ENCODE measurements at places on chromosomes 16 and 17.

DNA sequence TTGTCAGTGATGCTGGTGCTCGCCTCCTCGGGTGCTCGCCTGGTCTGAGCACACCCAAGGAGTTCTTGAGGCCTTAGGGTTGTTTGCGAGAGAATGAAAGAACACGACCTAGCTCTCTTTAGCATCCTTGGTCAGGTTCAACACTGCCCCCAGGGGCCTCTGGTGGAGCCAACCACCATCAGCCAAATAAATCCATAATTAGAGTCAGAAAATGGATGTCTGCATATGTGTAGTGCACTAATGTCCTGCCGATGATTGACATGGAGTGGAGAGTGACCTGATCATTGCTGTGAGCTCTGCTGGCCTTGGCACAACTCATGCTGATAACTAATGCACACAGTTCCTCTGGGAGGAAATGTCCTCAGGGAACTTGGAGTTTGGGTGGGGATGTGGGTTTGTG is 8.2 kb upstream of the STH start:
- no peak for DNase-seq

- DNase-seq, result no peak
Measured at GRCh38 chr17:14101976-14102375, 32.7 kb downstream of the COX10 start.

DNA sequence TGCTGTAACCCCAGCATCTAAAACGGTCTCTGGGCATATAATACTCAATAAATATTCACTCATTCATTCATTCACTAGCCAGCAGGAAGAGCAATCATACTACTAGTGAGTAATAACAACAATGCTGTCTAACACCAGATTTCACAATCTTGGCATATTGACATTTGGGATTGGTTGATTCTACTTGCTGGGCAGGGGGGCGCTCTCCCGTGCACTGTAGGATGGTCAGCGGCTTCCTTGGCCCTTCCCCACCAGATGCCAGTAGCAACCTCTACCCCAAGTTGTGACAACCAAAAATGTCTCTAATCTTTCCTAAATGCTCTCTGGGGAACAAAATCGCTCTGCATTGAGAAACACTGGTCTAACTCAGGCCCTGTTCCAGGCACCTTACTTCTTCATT is 20.7 kb downstream of the WFDC1 start:
- no peak for DNase-seq

DNA sequence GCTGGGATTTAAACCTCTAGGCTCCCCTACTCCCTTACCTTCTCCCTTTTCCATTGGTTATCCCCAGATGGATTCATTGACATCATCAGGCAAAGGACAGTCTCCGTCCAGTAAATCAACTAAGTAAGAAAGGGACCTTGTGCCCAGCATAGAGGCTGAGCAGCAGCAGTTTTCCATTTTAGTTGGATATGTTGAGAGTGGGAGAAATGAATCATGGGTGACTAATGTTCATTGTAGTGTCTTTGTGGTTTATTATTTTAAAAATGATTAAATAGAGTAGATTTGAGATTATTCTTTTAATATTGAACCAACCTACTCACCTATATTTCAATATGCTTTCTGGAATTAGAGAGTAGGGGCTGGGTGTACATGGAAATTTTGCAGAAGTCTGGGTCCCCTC is 99.4 kb upstream of the CACNG3 start:
- no peak for DNase-seq

- DNase-seq, result peak; percentile 77
Measured at GRCh38 chr16:57265850-57266530, 18.5 kb downstream of the PLLP start.

- peak; percentile 17 for DNase-seq
Measured at GRCh38 chr17:19296786-19297778, 59.9 kb downstream of the EPN2 start.

DNA sequence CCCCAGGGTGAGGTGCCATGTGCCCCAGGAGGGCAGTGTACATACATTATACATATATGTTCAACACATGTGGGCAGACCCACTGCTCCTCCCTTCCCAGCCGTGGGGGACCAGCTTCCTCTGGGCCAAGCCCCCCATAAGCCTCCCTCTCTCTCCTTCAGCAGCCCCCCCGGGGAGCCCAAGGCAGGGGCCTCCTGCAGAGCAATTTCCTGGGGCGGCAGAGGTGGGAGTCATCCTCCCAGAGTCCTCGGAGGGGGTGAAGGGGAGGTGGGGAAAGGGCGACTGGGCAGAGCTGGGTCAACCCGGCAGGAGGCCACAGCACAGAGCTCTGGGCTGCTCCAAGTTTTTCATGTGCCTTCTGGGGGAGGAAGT is 235.1 kb downstream of the ZNF423 start:
- no peak for DNase-seq

DNA sequence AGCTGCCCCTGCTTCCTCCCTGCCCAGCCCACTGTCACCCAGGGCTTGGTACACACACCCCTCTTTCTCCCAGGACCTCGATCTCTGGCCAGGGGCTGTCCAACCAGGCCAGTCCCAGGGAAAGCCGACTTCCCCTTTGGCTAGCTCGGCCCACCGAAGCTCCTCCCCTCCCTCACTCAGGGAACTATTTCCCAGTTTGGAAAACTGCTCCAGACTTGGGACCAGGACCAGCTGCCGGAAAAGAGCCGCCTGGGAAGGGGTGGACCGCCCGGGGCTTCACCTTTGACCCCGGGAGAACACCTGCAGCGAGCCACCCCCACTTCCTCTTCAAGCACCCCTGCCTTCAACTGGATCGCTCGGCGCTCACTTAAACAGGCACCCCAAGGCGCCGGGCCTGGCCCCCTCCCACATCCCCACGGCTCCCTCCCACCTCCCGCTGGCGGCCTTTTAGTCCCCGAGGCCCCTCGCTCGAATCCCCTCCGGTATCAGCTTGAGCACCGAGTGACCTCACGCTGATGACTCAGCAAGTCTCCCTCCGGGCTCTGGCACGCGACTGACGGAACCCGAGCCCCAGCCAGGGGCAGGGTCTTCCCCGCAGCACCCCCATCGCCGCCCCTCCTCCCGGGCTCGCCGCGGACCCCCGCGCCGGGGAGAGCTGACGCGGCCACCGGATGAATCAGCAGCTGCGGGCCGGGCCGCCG is 934 bp downstream of the MAFG start:
- DNase-seq, result peak; percentile 69

GRCh38 chr16:85986931-85987749 is 88.2 kb downstream of the IRF8 start:
- no peak for DNase-seq
